ENCODE measurements at places on chromosomes 6 and 20. TPM values are rescaled to one million over a fixed set of nuclear protein-coding genes. Genes with fewer than 3 reads are reported as not detected.

LIN28B gene
- not detected for total RNA-seq

SLC22A2 gene
- not detected for total RNA-seq

NOX3 gene
- total RNA-seq: not detected

ZNF391 gene
- 1.6 TPM for total RNA-seq

ALDH5A1 gene
- 34.0 TPM for total RNA-seq

DNA sequence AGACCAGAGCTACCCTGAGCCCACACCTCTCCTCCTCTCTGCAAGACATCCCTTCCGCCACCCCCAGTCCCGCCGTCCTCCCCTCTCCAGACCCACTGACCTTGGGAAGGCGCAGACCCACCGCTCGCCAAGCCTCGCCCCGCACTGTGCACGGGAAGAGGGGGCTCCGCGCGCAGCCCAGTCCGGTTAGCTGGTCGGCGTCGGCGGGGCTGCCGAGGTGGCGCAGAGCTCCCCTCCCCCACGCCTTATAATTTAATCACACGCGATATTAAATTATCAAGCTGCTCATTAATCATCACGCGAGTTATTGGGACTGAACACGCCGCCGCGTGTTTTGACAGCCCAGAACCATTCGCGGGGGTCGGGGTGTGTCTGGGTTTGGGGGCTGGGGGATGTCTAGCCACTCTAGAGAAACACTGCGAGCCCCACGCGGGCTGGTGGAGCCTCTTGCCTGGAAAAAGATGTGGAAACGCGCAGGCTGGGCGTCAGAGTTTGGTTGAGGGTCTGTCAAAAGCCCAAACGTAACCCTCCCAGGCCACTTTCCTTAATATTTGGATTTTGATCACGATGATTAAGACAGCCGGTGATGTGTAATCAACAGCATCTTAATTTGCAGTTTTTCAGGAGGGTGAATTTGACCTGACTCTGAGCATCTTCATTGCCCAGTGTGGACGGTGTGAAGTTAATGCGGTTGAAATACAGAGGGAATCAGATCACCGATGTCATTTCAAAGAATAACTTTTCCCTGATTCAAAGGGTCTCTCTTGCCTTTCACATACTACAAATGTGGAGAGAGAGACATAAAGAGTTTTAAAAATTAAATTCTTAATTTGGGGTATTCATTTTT lies at the start of gene LINC00237:
LINC00237 (minus strand) TSS at position 188 of the 847 bp plus-strand sequence.
- DNase-seq: no peak

GRCh38 chr6:10424040-10424439 lies 9.2 kb upstream of the TFAP2A start:
- no peak for DNase-seq

DNA sequence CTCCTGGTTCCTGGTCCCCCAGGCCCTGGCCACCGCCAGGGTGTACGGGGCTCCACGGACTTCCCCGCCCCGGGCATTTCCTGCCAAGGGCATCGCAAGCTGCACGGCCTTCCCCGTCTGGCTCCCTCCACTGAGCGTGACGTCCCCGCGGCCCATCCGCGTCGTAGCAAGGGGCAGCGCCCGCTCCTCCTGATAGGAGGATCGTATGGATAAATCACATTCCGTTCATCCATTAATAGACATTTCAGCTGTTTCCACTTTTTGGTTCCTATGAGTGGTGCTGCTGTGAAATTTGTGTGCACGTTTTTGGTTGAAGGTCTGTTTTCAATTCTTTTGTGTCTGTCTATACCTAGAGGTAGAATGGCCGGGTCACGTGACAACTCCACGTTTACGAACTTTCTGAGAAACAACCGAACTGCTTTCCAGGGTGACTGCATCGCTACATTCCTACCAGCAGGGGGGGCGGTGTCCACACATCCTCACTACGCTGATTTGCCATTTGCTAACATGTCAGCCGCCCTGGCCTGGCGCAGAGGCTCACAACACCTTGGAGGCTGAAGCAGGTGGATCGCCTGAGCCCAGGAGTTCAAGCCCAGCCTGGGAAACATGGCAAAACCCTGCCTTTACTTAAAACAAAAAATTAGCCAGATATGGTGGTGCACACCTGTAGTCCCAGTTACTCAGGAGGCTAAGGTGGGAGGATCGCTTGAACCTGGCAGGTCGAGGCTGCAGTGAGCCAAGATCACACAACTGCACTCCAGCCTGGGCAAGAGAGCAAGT lies 37.7 kb downstream of the KCNQ2 start:
- DNase-seq: peak; percentile 23

GRCh38 chr6:99422912-99423311 lies 2.2 kb downstream of the PNISR start:
- DNase-seq: no peak

DNA sequence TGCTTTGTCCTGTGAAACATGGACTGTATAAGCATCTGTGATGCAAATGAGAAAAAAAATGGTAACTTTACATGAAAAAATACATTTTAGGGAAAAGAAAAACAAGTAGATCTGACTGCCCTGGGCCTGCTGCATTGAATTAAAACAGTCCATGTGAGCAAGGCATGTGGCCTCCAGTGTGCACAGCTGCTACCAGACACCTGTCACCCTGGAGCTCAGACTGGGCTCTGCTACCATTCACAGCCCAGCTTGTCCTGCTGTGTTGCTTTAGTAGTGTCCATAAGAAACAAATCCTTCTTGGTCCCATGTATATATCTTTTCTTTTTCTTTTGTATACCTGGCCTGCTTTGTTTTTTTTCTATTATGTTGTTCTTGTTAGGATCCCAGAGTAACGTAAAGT lies 315.9 kb downstream of the NKAIN2 start:
- no peak for DNase-seq

GRCh38 chr6:36735110-36736071 lies 37.8 kb downstream of the RAB44 start:
- peak; percentile 89 for DNase-seq

DNA sequence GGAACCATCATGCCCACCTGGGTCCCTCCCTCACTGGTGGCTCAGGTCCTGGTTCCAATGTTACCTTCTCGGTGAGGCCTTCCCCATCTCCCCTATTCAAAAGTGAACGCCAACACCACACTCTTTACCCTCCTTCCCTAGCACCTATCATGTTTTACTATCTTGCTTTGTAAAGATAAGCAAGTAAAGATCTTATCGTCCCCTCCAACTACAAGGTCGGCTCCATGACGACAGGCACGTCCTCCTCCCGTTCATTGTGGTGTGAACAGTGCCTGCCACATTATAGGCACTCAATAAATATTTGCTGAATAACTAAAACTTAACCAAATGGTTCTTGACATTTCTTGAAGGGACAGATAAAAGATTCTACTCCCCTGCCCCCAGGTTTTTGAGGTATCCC lies 147.1 kb downstream of the PREX1 start:
- no peak for DNase-seq

DNA sequence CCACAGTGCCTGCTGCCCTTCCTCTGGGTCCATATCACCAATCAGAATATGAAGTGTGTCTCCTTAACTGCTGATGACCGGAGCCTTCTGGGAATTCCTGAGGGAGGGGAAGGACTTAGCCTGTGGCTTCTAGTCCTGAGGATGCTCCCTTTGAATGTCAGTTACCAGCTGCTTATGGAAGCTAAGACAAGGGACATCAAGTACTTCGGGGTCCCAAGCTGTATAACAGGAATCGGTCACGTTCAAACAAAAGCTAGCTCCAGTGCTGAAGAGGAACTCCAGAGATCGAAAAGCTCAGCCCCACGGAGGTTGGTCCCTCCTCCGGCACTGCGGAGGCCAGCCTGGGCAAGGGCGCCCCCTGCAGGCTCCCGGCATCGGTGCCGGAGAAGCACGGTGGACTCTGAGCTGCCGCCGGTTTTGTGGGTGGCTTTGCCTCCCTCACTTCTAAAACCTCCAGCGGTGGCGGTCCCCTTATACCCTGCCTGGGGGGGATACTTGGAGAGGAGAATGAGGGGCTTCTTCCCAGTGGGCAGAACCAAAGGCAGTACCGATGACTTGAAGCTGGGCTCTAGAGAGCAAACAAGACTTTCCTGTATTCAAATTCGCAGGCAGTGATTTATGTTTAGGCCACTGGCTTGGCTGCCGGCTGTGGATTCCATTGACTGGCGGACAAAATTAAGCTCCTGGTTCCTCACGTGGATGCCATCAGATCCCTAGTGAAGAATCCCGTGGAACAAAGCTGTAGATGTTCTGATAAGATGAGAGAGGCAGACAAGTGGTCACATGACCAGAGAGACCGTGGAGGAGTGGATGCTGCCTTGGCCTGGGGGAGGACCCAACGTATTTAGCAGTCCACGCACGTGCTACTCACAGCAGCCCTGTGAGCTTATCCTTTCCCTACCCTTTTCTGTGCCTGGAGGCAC lies 16.2 kb upstream of the UBR2 start:
- DNase-seq: peak; percentile 85

- no peak for DNase-seq
These were observed 185.0 kb downstream of the ERMARD start for GRCh38 chr6:169936355-169936975.

DNA sequence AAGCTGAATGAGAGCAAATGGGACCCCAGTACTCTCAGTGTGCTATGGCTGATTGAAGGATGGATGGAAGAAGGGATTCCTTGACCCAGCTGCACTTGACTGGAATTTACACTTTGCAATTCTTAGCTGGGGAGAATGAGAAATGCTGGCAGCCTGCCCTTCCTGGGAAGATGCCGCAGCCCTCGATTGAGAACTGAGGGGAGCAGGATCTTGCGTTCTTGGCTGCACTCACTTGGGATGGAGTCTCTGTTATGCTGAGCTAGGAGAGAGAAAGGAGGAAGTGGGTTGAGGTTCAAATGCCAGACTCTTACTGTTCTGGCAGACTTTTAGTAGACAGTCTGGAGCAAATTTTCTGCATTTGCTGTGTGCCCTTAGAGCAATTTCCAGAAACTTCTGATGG lies 221.2 kb downstream of the FNDC1 start:
- no peak for DNase-seq

DNA sequence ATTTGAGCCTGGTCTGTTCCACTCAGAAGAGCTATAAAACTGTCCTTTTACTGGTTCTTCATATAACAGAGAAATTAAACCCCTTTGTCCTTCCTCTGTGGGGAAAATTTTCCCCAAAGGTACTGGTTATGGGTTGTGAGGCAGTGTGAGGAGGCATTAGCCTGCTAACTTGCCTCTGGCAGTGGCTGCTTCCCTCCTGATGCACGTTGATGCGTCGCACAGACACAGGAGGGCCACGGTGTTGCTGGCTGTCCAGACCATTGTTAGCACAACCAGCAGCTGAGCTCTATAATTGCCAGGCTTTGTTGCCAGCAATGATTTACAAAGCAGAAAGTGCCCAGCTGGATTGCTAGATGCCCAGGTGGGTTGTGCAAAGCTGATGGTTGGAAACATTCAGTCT lies 10.1 kb downstream of the AAR2 start:
- DNase-seq: no peak

DNA sequence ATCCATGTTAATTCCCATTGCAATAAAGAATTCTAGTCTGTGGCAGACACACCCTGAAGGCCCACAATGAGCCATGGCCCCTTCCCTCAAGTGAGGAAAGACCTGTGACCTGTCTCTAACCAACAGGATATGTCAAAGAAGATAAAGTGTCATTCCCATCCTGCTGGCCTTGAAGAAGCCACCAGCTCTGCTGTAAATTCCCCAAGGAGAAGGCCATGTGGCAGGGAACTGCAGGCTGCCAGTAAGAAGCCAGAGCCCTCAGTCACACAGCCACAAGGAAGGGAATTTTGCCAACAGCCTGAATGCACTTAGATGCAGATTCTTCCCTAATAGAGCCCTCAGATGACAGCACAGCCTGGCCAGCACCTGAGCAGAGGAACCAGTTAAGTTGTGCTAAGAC lies 24.8 kb downstream of the VIP start:
- no peak for DNase-seq

Measured in heart right ventricle (tissue), 16 donors.